ENCODE measurements at places on chromosomes 13 and 19.

- no peak for DNase-seq
Observed at GRCh38 chr13:40160618-40161350, 505.3 kb downstream of the COG6 start.

- no peak for DNase-seq
Observed at GRCh38 chr13:112893207-112893569, 75.8 kb upstream of the MCF2L start.

DNA sequence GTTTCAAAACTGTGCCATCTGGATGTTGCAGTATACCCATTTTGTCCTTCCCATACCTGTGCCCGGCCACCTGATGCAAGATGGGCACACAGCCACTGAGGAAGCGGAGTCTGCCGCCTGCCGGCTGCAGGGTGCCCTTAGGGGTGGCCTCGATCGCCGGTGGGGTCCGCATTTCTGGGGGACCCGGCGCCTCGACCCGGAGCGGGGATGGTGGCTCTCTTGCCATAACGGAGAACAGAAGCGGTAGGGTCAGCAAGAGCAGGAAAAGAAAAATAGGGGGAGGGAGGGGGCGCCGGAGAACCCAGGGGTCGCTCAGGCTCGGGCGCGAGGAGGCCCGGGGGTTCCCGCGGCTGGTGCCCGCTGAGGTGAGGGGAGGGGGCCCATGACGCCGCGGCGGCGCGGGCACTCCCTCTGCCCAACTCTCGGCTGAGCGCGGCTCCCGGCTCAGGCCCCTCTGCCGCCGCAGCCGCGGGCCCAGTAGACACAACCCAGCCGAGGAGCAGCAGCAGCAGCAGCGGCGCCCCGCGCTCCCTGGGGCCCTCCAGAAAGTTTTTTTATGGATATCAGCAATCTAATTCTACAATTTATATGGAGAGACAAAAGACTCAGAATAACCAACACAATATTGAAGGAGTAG lies 13.8 kb upstream of the CYP4F2 start:
- DNase-seq, result no peak

DNA sequence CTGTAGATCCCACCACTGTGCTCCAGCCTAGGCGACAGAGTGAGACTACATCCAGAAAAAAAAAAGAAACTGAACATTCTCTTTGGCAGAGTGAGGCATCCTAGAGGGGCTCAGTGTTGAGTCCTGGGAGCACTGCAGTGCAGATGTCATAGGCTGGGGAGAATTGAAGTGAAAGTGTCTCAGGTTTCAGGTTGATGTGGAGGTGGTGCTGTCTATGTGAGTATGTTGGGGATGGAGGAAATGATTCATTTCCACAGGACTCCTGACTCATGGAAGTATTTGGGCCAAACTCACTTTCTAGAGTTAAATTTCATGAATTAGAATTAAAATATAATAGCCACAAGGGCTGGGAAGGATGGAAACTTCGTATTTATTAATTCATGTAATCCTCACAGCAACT lies 134.4 kb upstream of the TSC22D1 start:
- peak; percentile 74 for DNase-seq

All from activated CD4-positive, alpha-beta T cell treated with anti-CD3 and anti-CD28 coated beads, Interleukin-10, Interleukin-2, amounts not matched to agents 100 ng/mL and 50 ng/mL, durations not matched to agents 16 hours and 8 hours (primary cell).